CD4-positive, alpha-beta T cell treated with Interleukin-17A for 1 hour (primary cell): ENCODE measurements at places on chromosomes 3 and 15.

DNA sequence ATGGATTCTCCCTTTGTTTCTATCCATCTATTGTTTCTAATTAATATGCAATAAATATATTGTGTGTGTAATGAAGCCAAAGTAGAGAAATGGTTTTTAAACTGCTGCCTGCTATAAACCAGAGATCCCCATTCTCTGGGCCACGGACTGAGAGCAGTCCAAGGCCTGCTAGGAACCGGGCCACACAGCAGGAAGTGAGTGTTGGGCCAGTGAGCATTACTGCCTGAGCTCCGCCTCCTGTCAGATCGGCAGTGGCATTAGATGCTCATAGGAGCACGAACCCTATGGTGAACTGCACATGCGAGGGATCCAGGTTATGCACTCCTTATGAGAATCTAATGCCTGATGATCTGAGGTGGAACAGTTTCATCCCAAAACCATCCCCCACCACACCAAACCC lies 85.2 kb upstream of the POMGNT2 start:
- DNase-seq, result no peak

DNA sequence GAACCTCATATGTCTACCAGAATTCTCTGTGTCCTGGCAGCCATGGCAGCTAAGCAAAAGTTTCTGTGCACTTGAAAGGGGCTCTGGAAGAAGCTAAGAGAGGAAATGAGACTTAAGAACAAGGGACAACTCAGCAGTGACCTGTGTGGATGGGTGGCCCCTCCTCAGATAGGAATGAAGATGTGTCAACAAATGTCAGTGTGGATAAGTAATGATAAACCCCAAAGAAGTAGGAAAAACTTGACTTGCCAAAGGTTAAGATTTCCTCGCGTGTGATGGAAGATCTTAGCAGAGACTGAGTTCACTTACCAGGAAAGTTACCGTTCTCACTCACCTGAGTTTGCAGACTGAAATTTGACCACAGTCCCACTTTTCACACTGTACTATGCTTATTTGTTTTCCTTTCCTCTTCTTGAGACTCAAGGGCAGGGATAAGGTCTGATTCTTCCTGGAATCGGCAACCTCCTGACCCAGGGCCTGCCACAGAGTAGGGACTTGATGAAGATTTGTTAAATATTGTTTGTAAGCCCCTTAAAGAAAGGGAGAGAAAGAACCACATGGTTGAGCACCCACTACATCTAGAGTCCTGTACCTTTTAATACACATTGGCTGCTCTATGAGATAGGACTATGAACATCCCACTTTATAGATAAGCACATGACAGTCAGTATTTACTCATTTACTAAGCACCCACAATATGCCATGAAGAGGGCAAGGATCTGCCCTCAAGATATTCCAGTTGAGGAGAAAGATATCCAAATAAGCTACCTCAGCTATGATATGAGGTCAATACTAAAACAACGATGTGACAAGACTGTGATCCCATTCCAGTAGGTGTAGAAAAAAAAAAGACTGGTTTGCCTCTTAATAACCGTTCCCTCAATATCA lies 7.3 kb upstream of the HRH1 start:
- DNase-seq, result no peak

GRCh38 chr15:69537901-69538300 lies 85.3 kb downstream of the RPLP1 start:
- no peak for DNase-seq

DNA sequence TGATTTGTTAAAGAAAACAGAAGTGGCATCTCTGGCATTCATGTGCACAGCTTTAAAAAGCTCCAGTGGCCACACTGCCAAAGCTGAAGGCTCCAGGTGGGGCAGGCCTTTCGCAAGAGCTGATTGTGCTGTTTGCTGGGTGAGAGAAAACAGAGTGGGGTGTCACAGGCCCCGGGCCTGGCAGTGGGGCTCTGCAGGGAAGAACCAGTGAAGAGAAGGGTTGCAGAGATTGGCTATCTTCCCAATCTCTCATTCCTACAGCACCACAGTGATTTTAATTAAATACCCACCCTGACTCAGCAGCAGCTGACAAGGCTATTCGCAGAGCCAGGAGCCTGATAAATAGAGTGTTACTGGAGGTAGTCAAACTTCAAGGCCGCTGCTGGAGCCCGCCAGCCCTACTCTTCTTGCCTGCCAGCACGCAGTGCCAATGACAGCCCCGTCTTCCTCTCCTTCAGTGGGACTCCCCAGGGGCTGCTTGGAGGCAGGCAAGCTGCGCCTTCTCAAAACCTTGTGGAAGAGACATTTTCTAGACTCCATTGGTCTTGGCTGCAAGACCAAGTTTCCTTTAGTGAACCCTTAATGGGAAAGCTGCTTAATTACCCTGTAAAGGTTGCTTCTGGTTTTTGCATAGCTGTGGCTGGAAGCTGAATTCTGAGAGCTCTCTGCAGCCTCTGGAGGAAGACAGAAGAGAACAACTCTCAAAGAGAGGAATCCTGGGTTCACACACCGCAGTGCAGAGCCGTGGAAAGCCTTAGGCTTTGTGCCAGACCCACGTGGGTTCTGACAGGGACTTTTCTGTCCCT lies 225.8 kb upstream of the SLCO3A1 start:
- DNase-seq, result no peak

DNA sequence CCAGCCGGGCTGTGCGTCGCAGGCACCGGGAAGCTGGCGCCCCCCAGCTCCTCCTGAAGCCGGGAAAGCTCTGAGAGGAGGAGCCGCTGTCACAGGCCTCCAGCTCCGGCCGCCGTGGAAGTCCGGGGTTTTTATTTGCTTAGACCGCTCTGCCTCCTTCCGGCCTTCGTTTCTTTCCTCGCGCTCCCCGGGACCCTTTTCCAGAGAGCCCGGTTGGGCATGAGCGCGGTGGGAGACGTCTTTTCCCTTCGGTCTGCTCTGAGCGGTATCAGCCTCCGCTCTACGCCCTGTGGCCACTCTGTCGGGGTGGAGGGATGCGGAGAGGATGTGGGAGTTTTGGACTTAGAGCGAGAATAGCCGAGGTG lies 559 bp downstream of the SENP5 start:
- DNase-seq, result peak; percentile 16

GRCh38 chr3:111762537-111762936 lies 96.5 kb upstream of the PHLDB2 start:
- DNase-seq, result no peak

DNA sequence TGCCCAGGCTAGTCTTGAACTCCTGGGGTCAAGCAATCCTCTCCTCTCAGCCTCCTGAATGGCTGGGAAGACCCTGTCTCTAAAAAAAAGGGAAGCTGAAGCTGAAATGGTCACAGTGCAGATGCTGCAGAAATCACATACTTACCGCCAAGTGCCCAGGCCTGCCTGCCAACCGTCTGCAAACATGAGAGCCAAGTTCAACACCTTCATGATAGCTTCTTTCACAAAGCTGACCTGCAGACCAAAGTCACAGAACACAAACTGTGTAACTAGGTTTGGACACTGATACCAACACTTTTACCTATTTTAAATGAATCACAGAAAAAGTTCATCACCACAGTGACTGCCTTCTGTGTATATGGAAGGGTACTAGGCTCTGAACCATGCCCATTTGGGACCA lies 22.8 kb upstream of the CYFIP1 start:
- no peak for DNase-seq

DNA sequence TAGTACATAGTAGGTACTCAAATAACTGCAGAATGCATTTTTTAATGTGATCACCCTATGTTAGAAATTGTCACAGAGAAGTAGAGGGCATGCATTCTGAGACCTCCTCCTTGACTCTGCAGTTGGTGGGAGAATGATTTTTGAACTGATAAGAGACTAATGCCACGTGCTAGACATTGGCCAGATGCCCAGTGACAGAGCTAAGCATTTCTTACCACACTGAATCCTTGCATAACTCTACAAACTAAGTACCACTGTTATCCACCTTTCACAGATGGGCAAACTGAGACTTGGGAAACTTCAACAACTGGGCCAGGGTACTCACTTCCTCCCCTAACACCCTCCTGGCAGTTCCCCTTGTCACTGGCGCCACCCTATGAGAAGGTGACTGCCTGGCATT lies 33.5 kb upstream of the SPATA12 start:
- DNase-seq, result no peak

- peak; percentile 64 for DNase-seq
Measured at GRCh38 chr3:161423911-161424522, 52.7 kb upstream of the SPTSSB start.

- DNase-seq, result no peak
Measured at GRCh38 chr15:75030023-75030413, 6.6 kb downstream of the PPCDC start.

GRCh38 chr3:149376718-149377407 lies 586 bp downstream of the TM4SF1 start:
- DNase-seq, result no peak

- no peak for DNase-seq
Measured at GRCh38 chr3:26621176-26621575, 1.4 kb upstream of the LRRC3B start.

GRCh38 chr3:35408882-35409281 lies 230.4 kb upstream of the ARPP21 start:
- DNase-seq, result no peak

DNA sequence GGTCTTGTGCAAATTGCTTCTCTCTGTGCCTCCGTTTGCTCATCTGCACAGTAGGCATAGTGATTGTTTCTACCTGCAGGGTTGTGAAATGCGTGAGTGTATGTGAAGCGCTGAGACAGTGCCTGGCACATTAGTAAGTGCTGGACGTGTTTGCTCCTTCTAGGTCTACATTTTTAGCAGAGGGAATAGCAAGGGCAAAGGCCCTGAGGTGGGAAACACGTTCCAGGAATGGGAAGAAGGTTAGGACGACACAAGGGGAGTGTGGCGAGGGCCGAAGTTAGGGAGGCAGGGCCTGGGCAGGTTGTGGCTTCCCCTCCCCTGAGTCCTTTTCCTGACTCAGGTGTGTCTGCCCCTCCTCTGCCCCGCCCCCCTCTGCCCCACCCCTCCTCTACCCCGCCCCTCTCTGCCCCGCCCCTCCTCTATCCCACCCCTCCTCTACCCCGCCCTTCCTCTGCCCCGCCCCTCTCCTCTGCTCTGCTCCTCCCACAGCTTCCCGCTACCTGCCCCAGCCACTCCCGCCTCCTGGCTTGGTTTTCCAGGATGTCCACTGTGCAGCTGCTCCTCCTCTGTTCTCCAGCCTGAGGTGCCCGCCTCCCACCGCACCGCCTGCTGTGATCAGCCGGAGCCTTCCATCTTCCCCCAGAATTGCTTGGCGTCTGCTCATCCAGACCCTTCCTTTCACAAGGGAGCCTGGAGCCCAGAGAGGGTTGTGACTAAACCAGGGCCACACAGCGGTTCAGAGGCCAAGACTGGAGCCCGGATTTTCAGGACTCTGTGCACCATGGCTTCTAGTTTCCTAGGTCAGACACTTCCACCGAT lies 31.1 kb upstream of the SMAD6 start:
- no peak for DNase-seq

DNA sequence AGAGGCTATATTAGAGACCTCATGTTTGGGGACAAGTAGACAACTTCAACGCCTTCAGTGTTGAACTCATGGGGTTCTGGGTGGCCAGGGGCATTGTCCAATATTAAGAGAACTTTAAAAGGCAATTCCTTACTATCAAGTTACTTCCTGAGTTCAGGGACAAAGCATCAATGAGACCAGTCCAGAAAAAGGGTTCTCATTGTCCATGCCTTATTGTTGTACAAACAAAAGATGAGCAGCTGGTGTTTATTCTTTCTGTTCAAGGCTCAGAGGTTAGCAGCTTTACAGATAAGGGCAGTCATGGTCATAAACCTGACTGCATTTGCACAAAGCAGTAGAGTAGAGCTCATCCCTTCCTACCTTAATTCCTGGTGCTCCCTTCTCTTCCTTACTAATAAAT lies 18.5 kb upstream of the PDHB start:
- DNase-seq, result no peak

- DNase-seq, result no peak
Measured at GRCh38 chr3:32216172-32216783, 22.2 kb upstream of the CMTM8 start.

GRCh38 chr3:60294181-60294580 lies 957.1 kb downstream of the FHIT start:
- DNase-seq, result no peak

- peak; percentile 55 for DNase-seq
Measured at GRCh38 chr3:16515885-16516420, 2.5 kb upstream of the RFTN1 start.

- DNase-seq, result no peak
Measured at GRCh38 chr3:149449799-149450198, 24.7 kb upstream of the TM4SF4 start.

DNA sequence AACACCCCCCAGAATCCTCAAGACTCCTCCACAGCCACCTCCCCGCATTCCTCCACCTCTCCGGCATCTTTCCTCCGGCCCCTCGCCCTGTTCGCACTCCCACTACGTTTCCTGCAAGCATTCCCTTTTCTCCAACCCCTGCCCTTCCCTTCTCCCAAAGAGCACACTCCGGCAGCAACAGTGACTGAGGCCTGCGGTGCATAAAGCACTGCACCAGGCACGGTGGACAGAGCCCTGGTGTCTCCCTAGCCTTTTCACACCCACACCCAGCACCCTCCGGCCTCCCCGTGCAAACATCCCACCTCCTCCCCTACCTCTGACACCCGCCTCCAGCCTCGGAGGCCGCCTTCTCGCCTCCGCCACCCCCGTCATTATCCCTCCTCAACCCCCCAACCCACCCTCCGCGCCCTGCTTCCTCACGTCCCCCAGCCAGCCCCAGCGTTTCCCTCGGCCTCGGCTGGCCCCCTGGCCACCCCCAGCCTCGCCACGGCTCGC lies 577 bp downstream of the ZNF148 start:
- DNase-seq, result peak; percentile 51

DNA sequence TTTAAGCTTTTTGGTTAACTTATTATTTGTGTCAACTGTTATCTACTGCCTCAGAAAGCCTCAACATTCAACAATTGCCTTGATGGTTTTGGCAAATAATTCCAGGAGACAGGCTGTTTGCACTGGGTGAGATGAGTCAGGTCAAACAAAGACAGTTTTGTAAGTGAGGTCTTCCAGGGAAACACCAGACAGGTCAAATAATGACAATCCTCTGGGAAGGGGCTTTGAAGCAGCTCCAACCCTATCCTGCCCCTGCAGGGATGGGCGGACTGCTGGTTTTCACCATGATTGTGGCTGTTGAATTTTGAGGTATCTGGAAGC lies 79.4 kb upstream of the PRR23E start:
- DNase-seq, result no peak

GRCh38 chr3:73056014-73056844 lies 5.2 kb upstream of the EBLN2 start:
- DNase-seq, result peak; percentile 43

GRCh38 chr15:68599560-68600071 lies 20.8 kb downstream of the CORO2B start:
- DNase-seq, result no peak

DNA sequence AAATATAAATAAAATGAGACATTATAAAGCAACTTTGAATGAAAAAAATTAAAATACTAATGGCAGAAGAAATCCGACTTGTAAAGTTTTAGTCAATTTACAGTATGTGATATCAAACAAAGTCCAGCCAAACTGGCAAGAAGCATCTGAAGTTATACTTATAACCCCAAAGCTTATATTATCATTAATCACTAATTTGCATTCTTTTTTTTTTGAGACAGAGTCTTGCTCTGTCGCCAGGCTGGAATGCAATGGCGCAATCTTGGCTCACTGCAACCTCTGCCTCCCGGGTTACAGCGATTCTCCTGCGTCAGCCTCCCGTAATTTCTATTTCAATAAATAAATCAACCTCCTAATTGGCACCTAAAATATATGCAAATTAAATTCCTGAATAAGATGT lies 80.1 kb downstream of the AQR start:
- DNase-seq, result no peak

- DNase-seq, result no peak
Measured at GRCh38 chr15:69565066-69565655, 112.5 kb downstream of the RPLP1 start.
